ENCODE measurements at places on chromosomes 16 and 17. TPM values are rescaled to one million over a fixed set of nuclear protein-coding genes. Genes with fewer than 3 reads are reported as not detected.

DNA sequence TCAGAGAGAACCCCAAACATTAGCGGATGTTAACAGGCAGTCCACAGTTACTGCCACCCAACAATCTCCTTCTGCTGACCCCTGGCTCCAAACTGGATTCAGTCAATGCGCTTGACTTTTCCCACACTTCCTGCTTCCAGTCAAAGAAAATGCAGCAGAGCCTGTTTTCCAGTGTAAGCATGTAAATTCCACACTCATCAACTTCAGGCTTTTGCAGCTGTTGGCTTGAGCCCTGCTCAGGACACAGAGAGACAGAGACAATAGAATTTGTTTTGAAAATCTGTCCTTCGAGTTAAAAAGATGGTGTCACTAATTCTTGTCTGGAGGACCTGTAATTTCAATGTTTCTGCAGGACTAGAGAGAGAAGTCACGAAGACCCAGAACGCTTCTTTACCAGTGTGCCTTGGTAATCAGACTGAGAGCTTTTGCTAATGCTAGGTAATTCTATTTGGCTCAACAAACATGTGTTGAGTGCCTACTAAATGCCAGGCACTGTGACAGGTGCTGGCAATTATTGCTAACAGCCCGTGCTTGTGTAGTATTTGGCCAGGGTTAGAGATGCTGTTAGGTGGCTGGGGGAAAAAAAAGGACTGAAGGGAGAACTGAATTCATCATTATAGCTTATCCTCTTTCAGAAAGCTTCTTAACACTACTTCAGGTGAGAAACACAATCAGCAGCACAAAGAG, 32.5 kb downstream of the HOXB1 start:
- H3K27ac ChIP-seq, result no peak overlapping the region
- H3K4me1 ChIP-seq, result peaks cover 5% of the 10 kb centered on the region
- H3K27me3 ChIP-seq, result peaks cover 56% of the 10 kb centered on the region
- H3K36me3 ChIP-seq, result no peaks in the 10 kb centered on the region
- no peak overlapping the region for H3K4me3 ChIP-seq

GRCh38 chr17:42562388-42563142, 617 bp downstream of the COASY start:
- peaks cover 36% of the 10 kb centered on the region for H3K36me3 ChIP-seq
- H3K4me3 ChIP-seq, result peak overlapping the region; percentile 91
- H3K4me1 ChIP-seq, result peaks cover 22% of the 10 kb centered on the region
- DNase-seq, result no peak
- H3K27ac ChIP-seq, result peak overlapping the region; percentile 93

WFDC1 gene
- not detected for total RNA-seq

SYCE1L gene
- 6.2 TPM for total RNA-seq

Measured in activated T-helper 2 cell treated with anti-CD3 and anti-CD28 coated beads, Interferon-gamma antibody, Interleukin-2, Interleukin-4, amounts not matched to agents 10 μg/mL and 5 μg/mL and 100 μg/mL, durations not matched to agents 14 hours and 24 hours and 36 hours (primary cell).